WTC11 (cell line): ENCODE measurements at places on chromosomes 5 and 9.

DNA sequence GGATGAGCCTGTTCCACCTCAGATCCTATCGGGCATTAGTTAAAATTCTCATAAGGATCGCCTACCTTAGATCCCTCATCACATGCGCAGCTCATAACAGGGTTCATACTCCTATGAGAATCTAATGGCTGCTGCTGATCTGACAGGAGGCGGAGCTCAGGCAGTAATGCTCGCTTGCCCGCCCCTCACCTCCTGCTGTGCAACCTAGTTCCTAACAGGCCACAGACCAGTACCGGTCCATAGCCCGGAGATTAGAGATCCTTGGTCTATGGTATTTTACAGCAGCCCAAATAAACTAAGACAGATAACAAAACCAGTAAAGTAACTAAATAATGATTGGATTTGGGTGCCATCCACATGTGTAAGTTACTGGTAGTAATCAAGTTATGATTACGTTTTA lies 17.5 kb downstream of the GOLPH3 start:
- H3K27ac ChIP-seq: no peak overlapping the region
- peaks cover 2% of the 10 kb centered on the region; the same call in 1 of the 2 replicates for H3K4me1 ChIP-seq
- peak; percentile 69 for DNase-seq
- no peaks in the 10 kb centered on the region for H3K27me3 ChIP-seq

GRCh38 chr5:95392593-95393182 lies 1.5 kb downstream of the FAM81B start:
- peaks cover 40% of the 10 kb centered on the region for H3K4me1 ChIP-seq
- H3K4me3 ChIP-seq: peak overlapping the region; percentile 20
- no peak for DNase-seq
- H3K27me3 ChIP-seq: no peaks in the 10 kb centered on the region; the same call in 1 of the 2 replicates

GRCh38 chr5:6319116-6319515 lies 59.2 kb downstream of the MED10 start:
- no peak for DNase-seq
- no peaks in the 10 kb centered on the region for H3K36me3 ChIP-seq
- peaks cover 84% of the 10 kb centered on the region for H3K27me3 ChIP-seq
- no peak overlapping the region for H3K27ac ChIP-seq
- no peaks in the 10 kb centered on the region for H3K4me1 ChIP-seq
- no peak overlapping the region for H3K4me3 ChIP-seq

- H3K4me1 ChIP-seq: peaks cover 17% of the 10 kb centered on the region
- H3K27me3 ChIP-seq: no peaks in the 10 kb centered on the region
- H3K27ac ChIP-seq: no peak overlapping the region
- no peak overlapping the region for H3K4me3 ChIP-seq
- no peak for DNase-seq
Observed at GRCh38 chr5:10301266-10301665, 6.4 kb downstream of the CMBL start.

DNA sequence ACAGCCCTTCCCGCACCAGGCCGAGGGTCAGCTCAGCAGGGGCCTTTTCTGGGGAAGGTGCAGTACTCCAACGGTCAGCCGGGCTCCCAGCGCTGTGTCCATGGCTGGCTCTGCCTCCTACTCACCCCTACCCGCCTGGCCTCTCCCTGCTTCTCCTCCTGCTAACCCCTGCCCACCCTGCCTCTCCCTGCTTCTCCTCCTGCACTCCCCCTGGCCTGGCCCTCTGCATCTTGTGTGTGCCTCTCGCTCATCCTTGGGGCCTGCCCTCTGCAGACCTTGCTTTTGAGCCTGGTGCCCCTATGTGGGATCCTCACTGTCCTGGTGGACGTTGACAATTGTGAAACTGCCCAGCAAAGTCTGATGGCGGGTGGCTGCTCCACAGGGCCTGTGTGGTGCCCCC lies 274.6 kb upstream of the IRX2 start:
- H3K4me3 ChIP-seq: no peak overlapping the region
- H3K27me3 ChIP-seq: no peaks in the 10 kb centered on the region
- H3K4me1 ChIP-seq: peaks cover 19% of the 10 kb centered on the region
- no peak for DNase-seq

DNA sequence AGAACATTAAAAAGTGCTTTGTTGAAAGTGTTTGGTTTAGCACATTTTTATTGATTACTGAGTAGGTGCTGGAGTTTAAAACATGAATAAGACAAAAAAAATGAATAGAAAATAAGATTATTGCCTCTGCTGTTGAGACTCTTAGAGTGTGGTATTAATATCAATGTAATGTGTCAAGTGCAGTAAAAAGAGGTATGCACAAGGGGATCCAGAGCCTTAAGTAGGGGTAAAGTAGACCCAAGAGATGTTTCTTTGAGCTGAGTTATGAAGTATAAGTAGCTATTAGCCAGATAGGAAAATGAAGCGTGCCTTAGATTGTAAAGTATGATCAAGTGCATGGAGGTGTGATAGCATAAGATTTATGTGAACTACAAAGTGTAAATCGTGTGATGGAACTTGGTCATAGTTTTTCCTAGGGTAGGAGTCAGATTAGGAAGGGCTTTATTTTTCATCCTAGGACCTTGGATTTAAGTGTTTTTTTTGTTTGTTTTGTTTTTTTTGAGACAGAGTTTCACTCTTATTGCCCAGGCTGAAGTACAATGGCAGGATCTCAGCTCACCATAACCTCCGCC lies 45.2 kb downstream of the NSD1 start:
- peaks cover 3% of the 10 kb centered on the region for H3K4me1 ChIP-seq
- no peak for DNase-seq
- H3K4me3 ChIP-seq: no peak overlapping the region
- H3K27ac ChIP-seq: peak overlapping the region; percentile 24
- H3K27me3 ChIP-seq: no peaks in the 10 kb centered on the region

DNA sequence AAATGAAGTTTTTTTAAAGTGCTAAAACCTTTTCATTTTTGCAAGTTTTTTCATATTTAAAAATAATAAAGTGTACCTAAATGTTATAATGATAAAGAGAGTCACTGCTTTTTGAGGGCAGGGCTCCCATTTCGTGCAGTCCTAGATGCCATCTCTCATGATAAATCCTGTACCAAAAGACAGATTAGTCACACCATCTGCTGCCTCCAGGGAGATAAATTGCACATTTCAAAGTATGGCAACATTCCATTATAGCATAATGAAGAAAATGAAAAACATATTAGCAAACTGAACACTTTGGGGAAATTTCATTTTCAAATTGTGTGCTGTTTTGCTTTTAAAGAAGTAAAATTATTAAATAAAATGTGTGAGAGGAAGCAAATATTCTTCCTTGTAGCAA lies 257.2 kb downstream of the KIAA0825 start:
- H3K36me3 ChIP-seq: peaks cover 34% of the 10 kb centered on the region
- H3K27me3 ChIP-seq: no peaks in the 10 kb centered on the region
- no peak for DNase-seq
- peaks cover 70% of the 10 kb centered on the region for H3K4me1 ChIP-seq
- peak overlapping the region; percentile 90 for H3K4me3 ChIP-seq

DNA sequence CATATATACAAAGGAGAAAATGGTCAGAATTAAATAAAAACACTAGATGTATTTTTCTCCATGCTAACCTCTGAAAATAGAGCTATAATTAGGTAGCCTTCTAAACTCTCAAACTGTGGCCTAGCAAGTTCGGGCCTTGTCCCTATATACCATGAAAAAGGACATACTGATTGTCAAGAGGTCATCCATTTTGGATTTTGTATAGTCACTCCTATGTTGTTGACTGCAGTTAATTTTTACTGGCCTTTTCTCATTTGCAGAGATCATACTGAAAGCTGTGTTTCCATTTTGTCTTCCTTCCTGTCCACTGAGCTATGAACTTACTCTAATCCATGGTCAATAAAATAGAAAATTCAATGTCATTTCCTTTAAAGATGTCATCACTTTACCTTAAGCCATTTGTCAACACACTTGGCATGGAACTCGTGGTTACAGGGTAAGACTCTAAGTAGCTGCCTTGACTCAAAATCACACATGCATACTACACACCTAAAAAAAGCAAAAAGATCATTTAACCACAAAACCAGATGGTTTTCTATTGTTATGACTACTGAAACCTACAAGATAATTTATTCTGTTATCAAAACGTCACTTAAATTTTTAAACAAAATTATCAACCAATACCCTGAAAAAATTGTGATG lies 58.0 kb downstream of the RNF38 start:
- no peak overlapping the region for H3K4me3 ChIP-seq
- peaks cover 69% of the 10 kb centered on the region for H3K36me3 ChIP-seq
- DNase-seq: no peak
- peaks cover 5% of the 10 kb centered on the region; the same call in 1 of the 2 replicates for H3K4me1 ChIP-seq
- no peaks in the 10 kb centered on the region for H3K27me3 ChIP-seq

GRCh38 chr5:33462456-33462855 lies 21.7 kb downstream of the TARS1 start:
- H3K4me3 ChIP-seq: no peak overlapping the region
- H3K27me3 ChIP-seq: no peaks in the 10 kb centered on the region
- no peak overlapping the region for H3K27ac ChIP-seq
- DNase-seq: no peak

GRCh38 chr5:95822043-95822541 lies 434 bp downstream of the GLRX start:
- no peaks in the 10 kb centered on the region for H3K36me3 ChIP-seq
- H3K4me1 ChIP-seq: peaks cover 56% of the 10 kb centered on the region
- DNase-seq: peak; percentile 36
- H3K27me3 ChIP-seq: no peaks in the 10 kb centered on the region; the same call in 1 of the 2 replicates
- H3K27ac ChIP-seq: peak overlapping the region; percentile 90

GRCh38 chr5:22986281-22986680 lies 133.1 kb upstream of the CDH12 start:
- no peak overlapping the region for H3K27ac ChIP-seq
- H3K36me3 ChIP-seq: no peaks in the 10 kb centered on the region
- no peak overlapping the region for H3K4me3 ChIP-seq
- no peak for DNase-seq
- H3K27me3 ChIP-seq: no peaks in the 10 kb centered on the region; the same call in 1 of the 2 replicates

- peaks cover 3% of the 10 kb centered on the region for H3K27me3 ChIP-seq
- no peak overlapping the region for H3K4me3 ChIP-seq
- no peak overlapping the region for H3K27ac ChIP-seq
- peaks cover 9% of the 10 kb centered on the region for H3K4me1 ChIP-seq
Observed at GRCh38 chr9:17839776-17840175, 260.9 kb downstream of the SH3GL2 start.

DNA sequence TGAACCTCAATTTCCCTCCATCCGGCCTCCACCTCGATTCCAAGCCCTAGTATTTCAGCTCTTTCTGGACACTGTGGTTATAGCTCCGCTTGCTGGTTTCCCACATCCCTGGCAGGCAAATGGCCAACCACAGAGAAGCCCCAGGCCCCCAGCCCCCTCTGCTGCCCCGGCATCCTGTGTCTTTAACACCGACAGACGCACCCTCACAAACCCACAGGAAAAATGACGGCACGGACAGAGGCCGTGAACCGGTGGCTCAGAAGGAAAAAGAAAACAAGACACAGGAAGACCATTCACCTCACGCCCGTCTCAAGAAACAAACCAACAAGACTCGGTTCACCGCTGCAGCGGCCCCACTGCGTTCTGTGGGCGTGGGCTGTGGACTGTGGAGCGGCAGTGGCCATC lies 1.5 kb upstream of the CLIC3 start:
- H3K36me3 ChIP-seq: no peaks in the 10 kb centered on the region
- no peak overlapping the region; the same call in 1 of the 2 replicates for H3K4me3 ChIP-seq
- peaks cover 4% of the 10 kb centered on the region; the same call in 1 of the 2 replicates for H3K4me1 ChIP-seq
- H3K27me3 ChIP-seq: no peaks in the 10 kb centered on the region
- DNase-seq: no peak

DNA sequence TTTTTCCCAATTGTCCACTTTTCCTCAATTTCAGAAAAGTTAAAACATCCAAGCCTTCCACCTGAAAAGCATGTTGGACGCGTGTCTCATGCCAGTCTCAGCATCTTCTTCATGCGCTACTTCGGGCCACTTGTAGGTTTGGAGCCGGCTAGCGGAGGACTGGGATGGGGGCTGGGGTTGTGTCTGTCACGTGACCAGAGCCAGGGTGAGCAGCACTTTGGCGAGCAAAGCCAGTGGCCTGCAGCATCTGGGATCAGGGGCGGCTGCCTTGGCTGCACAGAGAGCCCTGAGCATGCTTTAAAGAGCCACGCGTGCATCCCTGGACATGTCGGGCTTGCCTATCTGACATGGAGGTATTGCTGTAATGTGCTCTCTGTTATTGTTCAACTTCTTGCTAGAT lies 41.2 kb downstream of the SLC6A3 start:
- peak; percentile 11 for DNase-seq
- no peaks in the 10 kb centered on the region; the same call in 1 of the 2 replicates for H3K27me3 ChIP-seq
- no peaks in the 10 kb centered on the region for H3K36me3 ChIP-seq
- H3K4me1 ChIP-seq: no peaks in the 10 kb centered on the region

DNA sequence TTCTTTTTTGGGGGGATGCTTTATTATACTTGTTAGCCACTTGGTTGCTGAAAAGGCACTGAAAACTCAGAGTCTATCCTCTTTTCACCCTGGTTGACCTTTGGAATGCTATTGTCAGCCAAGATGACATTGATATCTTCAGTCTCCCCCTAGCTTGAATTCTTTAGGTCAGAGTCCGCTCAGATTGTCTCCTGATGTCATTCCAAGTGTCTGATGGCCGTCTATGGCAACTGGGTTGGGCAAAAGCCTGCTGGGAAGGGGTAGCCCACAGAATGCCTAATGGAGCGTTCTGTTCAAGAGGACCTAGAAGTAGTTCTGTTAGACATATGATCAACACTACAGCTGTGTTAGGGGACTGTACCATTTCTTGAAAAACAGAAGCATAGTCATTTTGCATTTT lies 9.7 kb upstream of the MEF2C start:
- no peaks in the 10 kb centered on the region for H3K36me3 ChIP-seq
- peaks cover 27% of the 10 kb centered on the region for H3K27me3 ChIP-seq
- no peak for DNase-seq
- no peak overlapping the region for H3K27ac ChIP-seq
- peaks cover 45% of the 10 kb centered on the region for H3K4me1 ChIP-seq

- H3K27ac ChIP-seq: no peak overlapping the region
- H3K4me1 ChIP-seq: peaks cover 28% of the 10 kb centered on the region
- H3K36me3 ChIP-seq: no peaks in the 10 kb centered on the region
- peak overlapping the region; percentile 73 for H3K4me3 ChIP-seq
Observed at GRCh38 chr5:11385251-11385900, 518.9 kb downstream of the CTNND2 start.

DNA sequence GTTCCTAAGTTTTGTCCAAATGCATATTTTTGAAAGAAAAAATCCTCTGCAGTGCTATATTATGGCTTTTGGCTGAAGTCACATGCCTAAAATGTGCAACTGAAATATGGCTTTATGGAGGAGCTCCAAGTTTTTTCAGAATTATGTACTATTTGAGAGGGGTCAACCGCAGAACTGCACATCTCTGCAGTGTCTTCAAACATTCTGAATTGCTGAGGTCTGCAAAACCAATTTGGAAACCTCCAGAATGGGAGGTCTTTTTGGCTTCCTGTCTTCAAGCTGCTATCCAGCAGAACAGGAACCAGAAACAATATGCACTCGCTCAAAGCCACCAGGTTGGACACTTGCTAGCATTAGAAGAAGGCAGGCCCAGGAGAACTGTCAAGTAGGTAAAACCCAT lies 376.0 kb upstream of the PAPPA start:
- H3K4me1 ChIP-seq: no peaks in the 10 kb centered on the region
- no peak overlapping the region for H3K4me3 ChIP-seq
- H3K27me3 ChIP-seq: no peaks in the 10 kb centered on the region
- peaks cover 3% of the 10 kb centered on the region for H3K36me3 ChIP-seq
- H3K27ac ChIP-seq: no peak overlapping the region
- DNase-seq: no peak
